ENCODE measurements at places on chromosomes 1 and 21.
A peak's percentile ranks its signal among the peaks of the same experiment; 100 is the strongest.

- no peak for DNase-seq
Observed at GRCh38 chr1:64515427-64515826, 45.5 kb downstream of the CACHD1 start.

- no peak for DNase-seq
Observed at GRCh38 chr21:16305686-16306085, 575.9 kb downstream of the USP25 start.

- peak; percentile 44 for DNase-seq
Observed at GRCh38 chr1:67159233-67159632, 7.0 kb upstream of the IL23R start.

GRCh38 chr1:32627596-32628162 is 22.7 kb downstream of the ZBTB8OS start:
- no peak for DNase-seq

All from activated T-cell treated with anti-CD3 and anti-CD28 coated beads, Interleukin-2, amount 50 U/mL, for 48 hours (primary cell).